Inflammatory macrophage (primary cell): ENCODE measurements at places on chromosomes 16 and 17.

GRCh38 chr17:79840269-79840988 is 1.2 kb upstream of the CBX4 start:
- peak; percentile 27 for DNase-seq

- no peak for DNase-seq
These were observed 20.5 kb upstream of the GPR139 start for GRCh38 chr16:20094157-20094556.

DNA sequence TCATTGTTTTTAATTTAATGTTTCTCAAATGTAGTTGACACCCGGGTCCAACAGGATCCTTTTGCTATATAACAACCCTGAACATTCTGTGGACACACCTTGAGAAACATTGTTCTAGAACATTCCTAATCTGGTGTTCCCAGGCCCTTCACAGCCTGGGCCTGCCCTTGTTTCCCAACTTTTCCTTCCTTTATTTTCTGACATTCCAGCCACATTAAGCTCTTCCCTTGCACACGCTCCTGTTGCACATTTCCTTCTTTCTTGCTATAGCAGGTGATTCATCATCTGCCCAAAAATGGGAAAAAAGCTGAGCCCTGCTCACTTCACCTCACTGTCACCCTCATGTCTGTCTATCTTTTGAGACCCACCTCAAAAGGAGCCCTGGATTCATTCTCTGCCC is 67.9 kb upstream of the MARCHF10 start:
- no peak for DNase-seq

- DNase-seq = no peak
These were observed 589 bp downstream of the CLCN7 start for GRCh38 chr16:1474082-1474795.

- no peak for DNase-seq
These were observed 67.6 kb upstream of the CACNG5 start for GRCh38 chr17:66767154-66767933.

DNA sequence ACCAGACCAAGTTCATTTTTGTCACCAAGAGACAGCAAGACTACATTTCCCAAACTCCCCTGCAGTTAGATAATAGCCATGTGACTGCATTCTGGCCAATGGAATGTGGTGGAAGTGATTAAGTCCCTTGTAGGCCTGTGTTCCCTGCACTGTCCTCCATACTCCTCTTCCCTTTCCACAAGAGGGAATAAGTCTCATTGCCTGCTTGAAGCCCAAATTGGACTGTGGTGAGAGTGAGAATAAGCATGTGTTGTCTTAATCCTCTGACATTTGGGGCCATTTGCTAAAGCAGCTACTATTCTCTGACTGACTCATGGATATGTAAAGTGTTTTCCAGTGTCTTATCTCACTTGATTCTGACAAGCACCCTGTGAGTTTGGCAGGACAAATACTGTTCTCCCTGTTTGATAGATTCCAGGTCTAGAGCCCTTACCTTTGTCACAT is 20.7 kb downstream of the PIK3R6 start:
- DNase-seq = peak; percentile 46

DNA sequence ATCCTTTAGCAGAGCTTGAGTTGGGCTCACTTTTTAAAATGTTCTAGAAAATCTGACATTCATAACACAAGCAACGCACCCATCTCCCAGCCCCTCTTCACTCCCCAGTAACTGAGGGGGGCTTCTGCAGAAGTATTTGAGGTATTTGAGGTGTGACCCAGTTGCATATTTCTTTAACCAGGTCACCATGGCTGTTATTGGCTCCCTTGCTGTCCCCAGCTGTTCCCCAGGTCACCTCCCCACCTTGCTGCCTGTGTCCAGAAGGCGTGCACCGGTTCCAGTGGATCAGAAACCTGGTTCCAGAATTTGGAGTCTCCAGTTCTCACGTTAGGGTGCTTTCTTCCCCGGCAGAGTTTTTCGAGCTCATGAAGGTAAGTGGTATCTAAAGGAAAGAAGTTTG is 13.8 kb downstream of the PGS1 start:
- DNase-seq = no peak

DNA sequence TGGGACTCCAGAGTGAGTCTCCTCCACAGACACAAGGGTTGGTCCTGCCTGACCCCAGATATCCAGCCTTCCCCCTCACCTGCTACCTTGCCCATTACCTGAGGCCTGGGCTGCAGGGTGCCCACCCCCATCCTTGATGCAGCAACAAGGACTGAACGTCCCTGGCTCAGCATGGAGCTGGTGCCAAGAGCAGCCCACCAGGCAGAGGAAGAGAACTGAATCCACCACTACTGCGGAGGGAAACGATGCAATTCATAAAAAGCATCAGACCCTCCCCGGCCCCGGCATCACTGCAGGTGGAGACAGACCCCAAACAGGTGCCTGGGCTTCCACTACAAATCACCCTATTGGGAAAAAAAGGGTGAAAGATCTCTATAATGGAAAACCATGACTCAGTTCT is 131.0 kb upstream of the TNRC6C start:
- no peak for DNase-seq

DNA sequence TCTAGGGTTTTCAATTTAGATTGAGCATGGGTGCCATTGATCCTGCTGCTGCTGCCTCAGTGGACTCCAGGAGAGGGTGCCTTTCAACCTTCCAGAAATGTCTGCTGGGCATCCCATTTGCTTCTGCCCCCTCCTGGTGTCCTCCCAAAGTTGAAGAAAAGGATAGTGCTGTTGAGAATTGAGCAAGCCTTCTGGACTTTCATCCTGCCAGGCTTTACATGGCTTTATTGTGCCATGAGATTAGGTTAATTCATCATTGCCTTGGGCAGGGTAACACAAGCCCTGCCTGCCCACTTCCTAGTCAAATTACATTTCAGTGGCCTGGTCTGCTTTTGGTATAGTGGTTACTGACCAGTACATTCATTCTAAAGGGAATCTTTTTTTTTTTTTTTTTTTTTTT is 17.9 kb upstream of the TANGO6 start:
- DNase-seq = no peak

- no peak for DNase-seq
These were observed 878 bp downstream of the TRIM72 start for GRCh38 chr16:31214708-31215286.

- peak; percentile 66 for DNase-seq
These were observed 2.2 kb upstream of the LIMD2 start for GRCh38 chr17:63701868-63702720.

GRCh38 chr16:19031738-19032137 is 35.7 kb upstream of the COQ7 start:
- no peak for DNase-seq
